ENCODE measurements at places on chromosomes 5 and 9.

- no peak overlapping the region for H3K27ac ChIP-seq
- no peaks in the 10 kb centered on the region for H3K36me3 ChIP-seq
- no peaks in the 10 kb centered on the region for H3K4me1 ChIP-seq
- no peaks in the 10 kb centered on the region for H3K27me3 ChIP-seq
- DNase-seq = no peak
These were observed 16.8 kb upstream of the DAB2IP start for GRCh38 chr9:121634329-121635261.

- no peaks in the 10 kb centered on the region for H3K27me3 ChIP-seq
- no peak for DNase-seq
- no peaks in the 10 kb centered on the region for H3K4me1 ChIP-seq
These were observed 87.0 kb upstream of the GLIS3 start for GRCh38 chr9:4386819-4387218.

DNA sequence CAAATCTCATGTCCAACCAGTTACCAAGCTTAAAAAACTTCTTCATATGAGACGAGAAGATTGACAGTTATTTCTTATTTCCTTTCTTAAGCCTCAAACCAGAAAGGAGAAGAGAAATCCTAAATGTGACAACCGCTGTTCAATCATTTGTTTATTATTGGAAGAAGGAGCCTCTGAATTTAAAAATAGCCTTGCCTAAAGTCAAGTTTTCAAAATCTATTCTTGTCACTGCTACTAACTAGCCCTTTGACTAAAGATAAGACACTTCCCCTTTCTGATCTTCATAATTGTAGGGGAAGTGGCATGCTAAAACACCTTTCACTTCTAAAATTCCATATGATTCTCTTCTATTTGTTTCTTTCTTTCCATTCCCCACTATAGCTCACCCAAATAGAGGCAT is 106.2 kb upstream of the EMB start:
- no peaks in the 10 kb centered on the region for H3K27me3 ChIP-seq
- no peaks in the 10 kb centered on the region for H3K36me3 ChIP-seq
- H3K4me3 ChIP-seq = no peak overlapping the region
- H3K4me1 ChIP-seq = no peaks in the 10 kb centered on the region

DNA sequence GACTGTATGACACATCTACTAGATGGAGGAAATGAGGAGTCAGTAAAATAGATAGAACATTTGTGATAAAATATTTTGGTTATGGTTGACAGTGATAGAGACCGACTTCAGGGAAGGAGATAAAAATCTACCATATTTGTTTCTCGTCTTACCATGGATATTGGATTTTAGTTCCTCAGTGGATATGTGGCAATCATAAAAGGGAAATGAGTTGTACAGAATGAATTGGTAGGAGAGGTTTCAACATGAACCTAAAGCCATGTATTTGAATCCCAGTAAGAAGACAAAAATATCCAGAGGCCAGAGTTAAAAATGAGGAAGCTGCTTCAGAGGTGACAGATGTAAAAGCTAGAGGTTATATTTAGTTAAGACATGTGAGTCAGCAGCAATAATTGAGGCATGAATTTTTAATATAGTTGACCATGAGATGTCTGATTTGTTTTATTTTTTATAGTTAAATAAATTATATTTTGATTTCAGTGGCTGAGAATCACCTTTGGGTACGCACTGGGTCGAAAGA is 480.4 kb upstream of the TUSC1 start:
- DNase-seq = no peak
- no peaks in the 10 kb centered on the region for H3K36me3 ChIP-seq
- H3K27ac ChIP-seq = no peak overlapping the region
- no peaks in the 10 kb centered on the region for H3K27me3 ChIP-seq
- no peak overlapping the region for H3K4me3 ChIP-seq
- H3K4me1 ChIP-seq = no peaks in the 10 kb centered on the region

DNA sequence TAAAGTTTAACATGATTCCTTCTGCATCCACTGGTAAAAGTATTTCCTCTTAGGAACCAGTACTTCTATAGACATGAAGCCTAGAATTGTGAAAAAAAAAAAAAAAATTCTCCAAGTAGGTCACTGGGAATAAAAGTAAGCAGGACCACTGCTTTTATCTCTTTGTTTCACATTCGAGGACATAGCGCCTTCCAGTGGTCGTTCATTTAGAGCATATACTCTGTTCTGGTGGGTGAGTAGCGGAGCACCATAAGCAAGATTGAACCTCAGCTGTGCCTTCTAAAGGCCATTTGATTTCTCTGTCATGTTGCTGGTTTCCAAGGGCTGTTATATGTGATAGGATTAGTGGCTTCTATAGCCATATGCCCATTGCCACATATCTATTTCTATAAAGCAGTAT is 393.1 kb downstream of the TMEM232 start:
- DNase-seq = no peak
- no peaks in the 10 kb centered on the region for H3K4me1 ChIP-seq
- no peak overlapping the region for H3K4me3 ChIP-seq
- no peaks in the 10 kb centered on the region for H3K36me3 ChIP-seq
- H3K27me3 ChIP-seq = no peaks in the 10 kb centered on the region

- no peak overlapping the region for H3K4me3 ChIP-seq
- no peak overlapping the region for H3K27ac ChIP-seq
- DNase-seq = no peak
- no peaks in the 10 kb centered on the region for H3K36me3 ChIP-seq
These were observed 17.9 kb downstream of the MYO10 start for GRCh38 chr5:16918156-16918555.

DNA sequence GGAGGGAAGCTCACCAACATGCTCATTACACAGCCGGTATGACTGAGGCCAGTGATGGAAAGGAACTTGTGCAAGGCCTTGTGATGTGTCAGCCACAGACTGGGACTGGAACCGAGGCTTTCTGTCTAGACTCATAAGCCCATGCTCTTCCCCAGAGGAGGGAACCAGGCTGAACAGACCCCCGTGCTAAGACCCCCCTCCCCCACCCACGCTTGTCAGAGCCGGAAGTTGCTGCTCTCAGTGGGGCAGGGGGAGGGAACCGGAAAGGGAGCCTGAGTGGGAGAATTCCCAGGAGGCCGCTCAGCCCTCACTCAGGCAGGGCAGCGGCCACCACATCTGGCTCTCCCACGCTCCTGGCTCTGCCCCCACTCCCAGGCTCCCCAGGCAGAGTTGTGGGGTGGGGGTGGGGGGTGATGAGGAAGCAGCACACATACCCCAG is 4.1 kb upstream of the PDGFRB start:
- H3K36me3 ChIP-seq = no peaks in the 10 kb centered on the region
- H3K27ac ChIP-seq = peak overlapping the region; percentile 99
- DNase-seq = no peak
- no peaks in the 10 kb centered on the region for H3K27me3 ChIP-seq
- H3K4me3 ChIP-seq = no peak overlapping the region
- peaks cover 61% of the 10 kb centered on the region for H3K4me1 ChIP-seq

DNA sequence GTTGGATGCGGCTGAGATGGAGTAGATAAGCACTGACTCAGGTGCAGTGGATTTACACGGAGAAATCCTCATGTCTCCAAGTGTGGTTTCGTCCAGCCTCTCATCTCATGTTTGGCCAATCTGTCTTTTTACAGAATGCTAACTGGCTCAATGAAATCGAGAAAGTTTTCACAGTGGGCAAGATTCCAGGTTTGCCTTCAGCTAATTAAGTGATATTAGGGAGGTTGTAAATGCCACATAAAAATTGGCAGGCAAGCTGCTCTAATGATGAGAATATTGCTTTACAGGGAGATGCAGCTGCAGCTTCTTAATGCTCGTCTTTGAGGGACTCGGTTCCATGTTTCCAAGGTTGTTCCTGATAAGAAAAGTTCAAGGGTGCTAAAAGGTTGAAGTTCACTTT is 23.7 kb downstream of the BARHL1 start:
- H3K36me3 ChIP-seq = peaks cover 36% of the 10 kb centered on the region
- no peak overlapping the region for H3K27ac ChIP-seq
- no peaks in the 10 kb centered on the region for H3K27me3 ChIP-seq
- no peak for DNase-seq
- no peak overlapping the region for H3K4me3 ChIP-seq

- H3K27ac ChIP-seq = no peak overlapping the region
- no peaks in the 10 kb centered on the region for H3K36me3 ChIP-seq
- no peaks in the 10 kb centered on the region for H3K4me1 ChIP-seq
- no peak overlapping the region for H3K4me3 ChIP-seq
- no peaks in the 10 kb centered on the region for H3K27me3 ChIP-seq
- DNase-seq = no peak
These were observed 112.2 kb downstream of the MTX3 start for GRCh38 chr5:79878721-79879336.

DNA sequence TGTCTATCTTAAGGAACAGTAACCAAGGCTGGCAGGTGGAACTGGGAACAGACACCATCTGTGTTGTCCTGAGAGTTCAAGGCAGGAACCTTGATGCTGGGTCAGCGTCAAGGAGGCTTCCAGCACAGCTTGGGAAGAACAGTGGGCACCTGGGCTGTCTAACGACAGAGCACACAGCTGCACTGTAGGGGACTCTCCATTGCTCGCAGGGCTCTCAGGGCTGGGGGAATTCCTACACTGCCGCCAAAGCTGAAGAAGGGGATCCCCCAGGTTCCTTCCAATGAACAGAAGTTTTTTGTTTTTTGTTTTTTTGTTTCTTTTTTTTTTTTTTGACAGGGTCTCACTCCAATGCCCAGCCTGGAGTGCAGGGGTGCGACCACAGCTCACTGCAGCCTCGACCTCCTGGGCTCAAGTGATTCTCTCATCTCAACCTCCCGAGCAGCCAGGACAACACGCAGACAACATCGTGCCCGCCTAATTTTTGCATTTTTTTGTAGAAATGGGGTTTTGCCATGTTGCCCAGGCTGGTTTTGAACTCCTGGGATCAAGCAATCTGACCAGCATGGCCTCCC is 81.9 kb downstream of the PTPN3 start:
- no peaks in the 10 kb centered on the region for H3K4me1 ChIP-seq
- H3K27me3 ChIP-seq = no peaks in the 10 kb centered on the region

DNA sequence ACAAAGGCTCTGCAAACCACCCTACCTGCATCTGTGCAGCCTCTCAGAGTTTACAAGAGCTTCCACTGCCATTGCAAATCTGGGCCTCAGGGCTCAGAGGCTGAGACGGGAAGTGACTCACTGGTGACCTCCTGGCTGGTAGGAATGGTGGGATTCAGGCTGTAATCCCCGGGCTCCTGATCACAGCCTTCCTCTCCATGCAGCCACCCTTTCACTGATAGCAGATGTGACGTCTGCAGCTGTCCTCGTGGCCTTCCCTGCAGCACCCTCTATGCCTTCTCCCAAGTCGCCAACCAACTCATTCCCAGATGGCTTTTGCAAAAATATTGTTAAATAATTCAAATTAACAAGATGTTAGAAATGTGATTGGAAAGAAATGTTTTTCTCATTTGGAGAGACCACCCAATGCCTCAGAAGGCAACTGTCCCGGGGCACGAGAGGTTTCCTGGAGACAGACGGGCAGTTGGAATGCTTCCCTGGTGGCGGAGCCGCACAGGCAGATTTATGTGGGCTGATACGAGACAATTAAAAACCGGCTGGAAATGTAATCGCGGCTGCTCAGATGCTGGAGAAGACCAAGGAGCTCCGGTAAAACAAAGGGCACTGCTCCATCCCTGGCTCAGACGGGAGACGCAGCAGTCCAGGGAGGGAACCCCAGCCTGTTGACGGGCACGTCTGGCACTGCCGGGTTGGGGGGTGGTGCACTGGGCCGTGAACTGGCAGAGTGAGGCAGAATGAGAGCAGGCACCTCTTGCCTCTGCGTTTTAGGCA is 34.4 kb upstream of the SLC25A51 start:
- H3K4me1 ChIP-seq = peaks cover 18% of the 10 kb centered on the region
- peak overlapping the region; percentile 23 for H3K4me3 ChIP-seq
- no peak for DNase-seq
- H3K27ac ChIP-seq = peak overlapping the region; percentile 56
- H3K27me3 ChIP-seq = no peaks in the 10 kb centered on the region

DNA sequence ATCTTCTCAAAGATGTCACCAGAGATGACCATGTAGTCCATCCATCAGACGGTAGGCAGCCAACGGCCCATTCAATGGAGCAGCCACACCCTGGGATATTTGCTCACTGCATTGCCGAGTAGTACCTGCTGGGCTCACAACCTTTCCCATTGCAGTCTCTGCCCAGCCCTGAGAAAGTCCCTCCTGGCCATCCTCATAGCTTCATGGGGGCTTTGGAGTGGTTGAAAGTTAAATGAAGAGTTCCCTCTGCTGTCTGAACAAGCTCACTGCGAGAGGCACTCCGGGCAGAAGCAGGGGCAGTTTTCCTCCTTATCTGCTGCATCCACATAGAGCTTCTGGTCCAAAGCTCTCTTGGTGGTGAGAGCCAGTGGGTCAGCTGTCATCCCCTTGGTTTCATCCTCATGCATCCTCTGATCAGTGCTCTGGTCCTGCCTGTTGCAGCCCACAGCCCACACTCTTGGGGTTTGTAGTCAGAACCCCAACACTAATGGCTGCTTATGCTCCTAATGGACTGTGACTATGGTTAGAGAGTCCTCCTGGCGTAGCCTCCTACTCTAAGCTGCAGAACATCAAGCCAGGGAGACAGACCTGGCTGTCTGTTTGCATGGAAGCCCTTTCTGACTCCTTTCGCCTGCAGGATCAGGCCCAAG is 23.3 kb downstream of the TNFSF8 start:
- DNase-seq = no peak
- H3K4me1 ChIP-seq = no peaks in the 10 kb centered on the region
- no peaks in the 10 kb centered on the region for H3K27me3 ChIP-seq
- H3K36me3 ChIP-seq = no peaks in the 10 kb centered on the region
- H3K27ac ChIP-seq = no peak overlapping the region

DNA sequence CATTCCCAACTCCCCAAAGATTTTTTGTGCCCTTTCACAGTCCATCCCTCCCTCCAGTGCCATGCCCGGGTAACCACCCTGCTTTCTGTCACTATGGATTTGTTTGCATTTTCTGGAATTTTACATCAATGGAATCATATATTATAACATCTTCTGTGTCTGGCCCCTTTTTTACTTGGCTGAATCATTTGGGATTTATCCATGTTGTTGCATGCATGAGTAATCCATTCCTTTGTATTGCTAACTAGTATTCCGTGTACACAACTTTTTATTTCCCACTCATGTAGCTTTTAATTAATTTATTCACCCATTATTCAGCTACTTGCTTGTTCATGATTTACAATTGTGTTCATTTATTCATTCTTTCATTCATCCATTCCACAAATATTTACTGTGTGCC is 94.1 kb downstream of the FGF18 start:
- no peak overlapping the region for H3K27ac ChIP-seq
- no peak overlapping the region for H3K4me3 ChIP-seq
- no peaks in the 10 kb centered on the region for H3K27me3 ChIP-seq
- no peaks in the 10 kb centered on the region for H3K36me3 ChIP-seq
- H3K4me1 ChIP-seq = no peaks in the 10 kb centered on the region

DNA sequence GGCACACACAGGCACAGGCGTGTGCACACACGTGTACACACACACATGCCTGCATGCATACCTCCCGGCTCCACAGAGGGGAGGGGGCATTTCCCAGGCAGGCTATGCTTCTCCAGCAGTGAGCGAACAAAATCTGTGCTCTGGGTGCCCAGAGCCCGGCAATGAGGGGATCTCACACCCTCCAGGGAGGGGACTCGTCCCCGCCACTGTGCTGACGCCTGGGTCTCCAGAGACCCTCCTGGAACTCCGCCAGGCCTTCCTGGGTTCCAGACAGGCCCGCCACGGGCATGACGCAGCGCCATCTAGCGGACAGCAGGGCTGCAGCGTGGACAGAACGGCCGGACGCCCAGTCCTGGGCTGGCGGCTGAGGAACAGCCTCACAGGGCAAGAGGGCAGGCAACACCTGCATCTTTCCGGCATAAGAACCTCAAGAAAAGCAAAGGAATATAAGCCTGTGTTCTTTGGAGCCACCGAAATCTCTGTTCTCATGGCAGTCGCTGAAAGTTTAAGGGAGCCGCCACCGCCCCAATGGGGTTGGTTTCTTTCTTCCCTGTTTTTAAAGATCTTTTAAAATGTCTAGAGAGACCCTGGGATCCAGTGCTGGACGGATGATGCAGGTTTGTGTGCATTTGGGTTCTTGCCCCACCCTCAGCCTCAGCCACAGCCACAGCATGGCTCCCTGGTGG is 135.6 kb upstream of the PPP1R26 start:
- H3K27me3 ChIP-seq = no peaks in the 10 kb centered on the region
- DNase-seq = no peak
- no peaks in the 10 kb centered on the region for H3K36me3 ChIP-seq
- H3K27ac ChIP-seq = no peak overlapping the region

All from ascending aorta (tissue), 2 donors.